ENCODE measurements at places on chromosomes 16 and 17. TPM values are rescaled to one million over a fixed set of nuclear protein-coding genes. Genes with fewer than 3 reads are reported as not detected.

KRTAP4-3 gene
- total RNA-seq: not detected

ARL6IP1 gene
- 151 TPM for total RNA-seq

- H3K36me3 ChIP-seq: no peaks in the 10 kb centered on the region
- H3K4me3 ChIP-seq: peak overlapping the region; percentile 48
- no peak overlapping the region for H3K27ac ChIP-seq
- H3K4me1 ChIP-seq: peaks cover 58% of the 10 kb centered on the region
- no peak for DNase-seq
These were observed 140.9 kb downstream of the CCT6B start for GRCh38 chr17:34820248-34820801.

DNA sequence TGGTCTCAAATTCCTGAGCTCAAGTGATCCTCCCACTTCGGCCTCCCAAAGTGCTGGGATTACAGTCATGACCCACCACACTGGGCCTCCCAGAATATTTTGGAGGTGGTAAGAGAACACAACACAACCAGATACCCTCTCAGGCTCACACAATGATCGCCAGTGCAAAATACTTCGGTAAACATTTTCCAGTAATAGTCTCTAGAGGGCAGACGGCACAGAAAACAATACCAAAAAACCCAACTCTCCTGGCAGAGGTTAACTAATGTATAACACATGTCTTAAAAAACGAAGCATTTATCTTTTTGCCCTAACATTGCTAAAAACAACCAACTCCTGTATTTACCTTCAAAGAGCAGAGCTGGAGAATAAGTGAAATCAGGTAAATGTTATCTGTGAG, 10.5 kb downstream of the NUFIP2 start:
- H3K27me3 ChIP-seq: no peaks in the 10 kb centered on the region
- H3K27ac ChIP-seq: peak overlapping the region; percentile 54
- peak overlapping the region; percentile 43 for H3K4me3 ChIP-seq

GRCh38 chr17:63240106-63240505, 206.0 kb downstream of the CYB561 start:
- no peaks in the 10 kb centered on the region for H3K27me3 ChIP-seq
- H3K4me3 ChIP-seq: no peak overlapping the region
- peaks cover 2% of the 10 kb centered on the region for H3K4me1 ChIP-seq
- H3K36me3 ChIP-seq: 0 out of 2 replicates have a peak, but pooled peaks cover 8% of the 10 kb centered on the region
- H3K27ac ChIP-seq: no peak overlapping the region

GRCh38 chr17:29592850-29593551, at the start of gene ANKRD13B:
Gene ANKRD13B, plus strand, starts transcription at chr17:29593132. Its CDS starts 490 bp downstream, at chr17:29593622.
- DNase-seq: peak; percentile 71
- H3K4me1 ChIP-seq: peaks cover 55% of the 10 kb centered on the region

- peak overlapping the region; percentile 68 for H3K27ac ChIP-seq
- peaks cover 12% of the 10 kb centered on the region for H3K36me3 ChIP-seq
- no peaks in the 10 kb centered on the region for H3K27me3 ChIP-seq
- DNase-seq: no peak
- no peak overlapping the region for H3K4me3 ChIP-seq
These were observed 31.6 kb downstream of the SERPINF1 start for GRCh38 chr17:1793447-1793806.

DNA sequence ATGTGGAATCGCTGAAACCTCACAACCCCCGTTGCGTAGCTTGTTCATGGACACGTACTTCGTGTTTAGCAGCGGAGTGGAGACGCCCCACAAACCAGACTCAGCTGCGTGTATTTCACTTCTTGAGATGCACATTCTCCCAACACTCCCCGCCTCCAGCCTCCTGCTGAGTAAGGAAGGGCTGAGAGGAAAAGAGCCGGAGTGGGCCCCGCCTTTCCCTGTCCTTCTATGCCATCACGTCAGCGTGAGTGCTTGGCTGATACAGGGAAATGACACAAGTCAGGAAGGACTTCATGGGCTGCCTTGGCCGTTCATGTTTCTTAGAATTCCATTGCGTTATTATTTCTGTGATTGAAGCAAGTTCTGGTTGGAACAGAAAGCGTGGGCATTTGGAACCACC, 68.6 kb upstream of the CBX4 start:
- peaks cover 2% of the 10 kb centered on the region for H3K27me3 ChIP-seq
- no peaks in the 10 kb centered on the region for H3K36me3 ChIP-seq
- no peak overlapping the region for H3K27ac ChIP-seq
- H3K4me3 ChIP-seq: no peak overlapping the region
- DNase-seq: no peak

DNA sequence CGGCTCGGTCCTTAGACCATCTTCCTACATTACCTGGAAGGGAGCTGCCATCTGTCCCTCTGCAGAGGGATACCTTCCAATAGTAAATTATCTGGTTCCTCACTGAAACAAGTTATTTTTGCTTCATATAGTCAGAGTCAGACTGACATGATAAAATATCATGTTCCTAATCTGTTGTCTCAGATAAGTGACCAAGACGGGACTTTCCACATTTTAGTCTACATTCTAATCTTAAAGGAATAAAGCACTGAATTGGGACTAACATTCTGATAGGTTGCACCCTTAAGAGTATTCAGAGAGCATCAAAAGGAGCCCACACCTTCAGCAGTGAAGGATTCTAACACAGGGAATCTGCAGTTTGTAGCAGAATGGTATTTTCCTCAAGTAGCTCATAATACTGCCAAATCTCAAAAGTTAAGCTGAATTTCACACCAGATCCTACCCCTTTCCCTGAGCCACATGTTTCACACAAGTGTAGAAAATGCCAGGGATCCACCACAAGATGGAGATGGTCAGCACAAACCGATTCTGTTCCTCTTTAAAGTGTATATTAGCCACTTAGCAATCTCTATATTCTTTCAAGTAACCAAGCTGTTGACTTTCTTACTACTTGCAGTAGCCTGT, 13.4 kb downstream of the GINS2 start:
- H3K27ac ChIP-seq: no peak overlapping the region
- no peaks in the 10 kb centered on the region for H3K27me3 ChIP-seq
- no peak overlapping the region for H3K4me3 ChIP-seq
- no peaks in the 10 kb centered on the region for H3K4me1 ChIP-seq
- H3K36me3 ChIP-seq: peaks cover 50% of the 10 kb centered on the region

- peak overlapping the region; percentile 77 for H3K4me3 ChIP-seq
- H3K27ac ChIP-seq: no peak overlapping the region
- DNase-seq: peak; percentile 88
- H3K36me3 ChIP-seq: no peaks in the 10 kb centered on the region
- peaks cover 6% of the 10 kb centered on the region for H3K4me1 ChIP-seq
These were observed 749 bp downstream of the GRIN2A start for GRCh38 chr16:10181196-10182162.
